Stimulated activated naive B cell treated with anti-CD40 and anti-IgM and Interleukin-4, amounts not matched to agents 10 μg/mL and 1 μg/mL and 100 μg/mL, for 72 hours (primary cell): ENCODE measurements at places on chromosomes 6 and 20.

GRCh38 chr6:161233986-161234661 is 39.7 kb downstream of the AGPAT4 start:
- no peak overlapping the region for H3K4me3 ChIP-seq
- H3K4me1 ChIP-seq, result peaks cover 17% of the 10 kb centered on the region
- no peak for DNase-seq
- peaks cover 20% of the 10 kb centered on the region for H3K36me3 ChIP-seq
- no peaks in the 10 kb centered on the region for H3K27me3 ChIP-seq

- H3K4me3 ChIP-seq, result peak overlapping the region; percentile 29
- peaks cover 11% of the 10 kb centered on the region for H3K4me1 ChIP-seq
Measured at GRCh38 chr20:62816031-62816883, 593 bp upstream of the COL9A3 start.

- no peak overlapping the region for H3K4me3 ChIP-seq
- no peaks in the 10 kb centered on the region for H3K36me3 ChIP-seq
- no peak for DNase-seq
Measured at GRCh38 chr20:6418732-6419131, 295.9 kb upstream of the FERMT1 start.

- no peak for DNase-seq
- no peaks in the 10 kb centered on the region for H3K27me3 ChIP-seq
- H3K4me1 ChIP-seq, result no peaks in the 10 kb centered on the region
- H3K4me3 ChIP-seq, result no peak overlapping the region
Measured at GRCh38 chr6:128358244-128358776, 162.1 kb downstream of the PTPRK start.

- DNase-seq, result no peak
- H3K36me3 ChIP-seq, result peaks cover 30% of the 10 kb centered on the region
- H3K27ac ChIP-seq, result no peak overlapping the region
- H3K27me3 ChIP-seq, result no peaks in the 10 kb centered on the region
Measured at GRCh38 chr6:28330041-28330440, 5.9 kb downstream of the ZSCAN31 start.

DNA sequence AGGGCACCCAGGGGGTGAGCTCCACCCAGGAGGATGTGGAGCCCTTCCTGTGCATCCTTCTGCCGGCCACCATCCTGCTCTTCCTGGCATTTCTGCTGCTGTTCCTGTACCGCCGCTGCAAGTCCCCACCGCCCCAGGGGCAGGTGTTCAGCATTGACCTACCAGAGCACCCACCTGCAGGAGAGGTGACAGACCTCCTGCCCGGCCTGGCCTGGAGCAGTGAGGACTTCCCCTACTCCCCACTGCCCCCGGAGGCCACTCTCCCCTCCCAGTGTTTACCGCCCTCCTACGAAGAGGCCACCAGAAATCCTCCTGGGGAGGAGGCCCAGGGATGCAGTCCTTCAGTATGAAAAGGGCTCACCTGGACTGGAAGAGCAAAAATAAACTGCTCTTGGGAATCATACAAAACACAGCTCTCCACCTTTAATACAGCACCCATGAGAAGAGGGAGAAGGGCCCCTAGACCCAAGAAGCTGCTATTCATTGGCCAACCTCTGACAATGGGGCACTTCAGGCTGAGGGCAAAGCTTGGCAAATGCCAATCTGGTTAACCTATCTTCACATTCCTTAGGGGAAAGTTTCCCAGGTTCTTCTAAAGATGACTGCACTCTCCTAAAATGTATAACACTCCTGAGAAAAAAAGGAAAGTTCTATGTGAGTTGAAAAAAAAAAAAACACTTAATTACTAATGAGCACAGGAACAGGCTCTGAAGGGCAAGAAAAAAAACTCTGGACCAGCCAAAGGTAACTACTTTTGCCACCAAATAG is 5.0 kb downstream of the SMIM28 start:
- peaks cover 5% of the 10 kb centered on the region for H3K27me3 ChIP-seq
- no peaks in the 10 kb centered on the region for H3K36me3 ChIP-seq

DNA sequence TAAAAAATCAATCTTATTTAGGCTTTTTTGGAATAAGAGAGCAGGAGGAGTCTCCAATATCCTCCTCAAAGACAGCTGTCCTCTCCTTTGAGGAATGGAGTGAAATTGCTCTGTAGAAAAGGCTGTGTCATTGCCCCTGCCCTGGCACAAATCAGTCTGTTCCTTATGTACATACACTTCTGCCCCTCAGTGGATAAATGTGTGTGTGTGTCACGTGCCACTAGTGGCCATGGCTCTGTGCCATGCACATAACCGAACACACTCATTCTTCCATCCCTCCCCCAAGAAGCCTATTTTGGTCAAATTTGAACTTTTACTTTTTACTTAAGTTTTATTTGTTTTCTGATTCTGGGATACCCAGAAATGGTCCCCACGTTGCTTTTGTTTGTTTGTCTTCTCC is 49.2 kb downstream of the ANKS1A start:
- peaks cover 24% of the 10 kb centered on the region for H3K4me1 ChIP-seq
- no peaks in the 10 kb centered on the region for H3K27me3 ChIP-seq
- H3K27ac ChIP-seq, result no peak overlapping the region
- no peak for DNase-seq
- H3K4me3 ChIP-seq, result no peak overlapping the region
- no peaks in the 10 kb centered on the region for H3K36me3 ChIP-seq

DNA sequence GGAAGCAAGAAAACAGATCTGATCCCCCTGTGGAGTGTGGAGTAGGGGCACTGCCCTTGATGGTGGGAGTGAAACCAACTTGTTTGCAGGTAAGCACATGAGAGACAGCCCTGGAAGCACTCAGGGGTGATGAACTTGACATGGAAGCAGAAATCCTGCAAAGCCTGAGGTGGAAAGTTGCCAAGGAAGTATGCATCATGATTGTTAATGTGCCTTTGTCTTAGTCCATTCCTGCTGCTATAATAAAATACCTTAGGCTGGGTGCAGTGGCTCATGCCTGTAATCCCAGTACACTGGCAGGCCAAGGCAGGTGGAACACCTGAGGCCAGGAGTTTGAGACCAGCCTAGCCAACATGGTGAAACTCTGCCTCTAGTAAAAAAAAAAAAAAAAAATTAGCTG is 40.2 kb upstream of the IFNGR1 start:
- no peaks in the 10 kb centered on the region for H3K27me3 ChIP-seq
- no peak for DNase-seq
- H3K27ac ChIP-seq, result no peak overlapping the region
- H3K4me1 ChIP-seq, result peaks cover 20% of the 10 kb centered on the region

DNA sequence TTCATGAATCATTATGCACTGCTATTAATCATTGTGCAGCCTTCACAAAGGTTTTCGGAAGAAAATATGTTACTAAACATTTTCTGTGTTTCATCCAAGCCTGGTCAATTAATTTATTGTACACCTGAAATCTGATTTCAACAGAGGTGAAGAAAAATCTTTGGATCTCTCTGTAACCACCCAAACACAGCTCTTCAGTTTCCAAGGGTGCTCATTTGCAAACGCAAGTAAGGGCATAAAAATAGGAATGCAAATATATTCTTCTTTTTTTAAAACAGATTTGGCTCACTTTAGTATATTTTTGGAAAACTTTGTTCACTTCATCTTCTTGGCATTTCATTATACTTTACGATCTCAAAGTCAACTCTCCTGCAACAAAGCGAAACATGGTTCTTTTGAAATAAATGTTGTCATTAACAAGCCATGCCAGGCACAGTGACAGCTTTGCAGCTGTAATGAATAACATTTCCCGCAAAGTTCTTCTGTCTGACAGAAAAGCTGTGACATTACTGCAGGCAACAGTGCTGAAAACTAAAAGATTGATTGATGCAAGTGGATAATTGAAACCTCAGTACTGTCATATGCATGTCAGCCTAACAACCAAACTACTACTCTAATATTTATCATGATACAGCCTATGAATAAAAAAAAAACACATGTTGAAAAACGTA is 348.3 kb downstream of the FRK start:
- no peaks in the 10 kb centered on the region for H3K27me3 ChIP-seq
- peaks cover 8% of the 10 kb centered on the region for H3K4me1 ChIP-seq
- H3K4me3 ChIP-seq, result no peak overlapping the region
